CD8-positive, alpha-beta memory T cell (primary cell): ENCODE measurements at places on chromosomes 11 and 22. TPM values are rescaled to one million over a fixed set of nuclear protein-coding genes. Genes with fewer than 3 reads are reported as not detected.

TAGLN gene
- total RNA-seq = 2.2 TPM

TSPAN32 gene
- total RNA-seq = 7.4 TPM

C11orf16 gene
- not detected for total RNA-seq

MED17 gene
- total RNA-seq = 39.4 TPM

MFRP gene
- total RNA-seq = not detected

GNG3 gene
- not detected for total RNA-seq

CRYAB gene
- not detected for total RNA-seq

NADSYN1 gene
- 62.5 TPM for total RNA-seq

TIMP3 gene
- 0.24 TPM for total RNA-seq

GGTLC3 gene
- not detected for total RNA-seq

MPEG1 gene
- 1.2 TPM for total RNA-seq

PLEKHB1 gene
- total RNA-seq = 9.1 TPM

OSM gene
- total RNA-seq = 20.7 TPM

KCNC1 gene
- not detected for total RNA-seq

DGCR6 gene
- total RNA-seq = 1.5 TPM

CNIH2 gene
- 2.7 TPM for total RNA-seq
